NCI-H2029 (cell line): ENCODE measurements at places on chromosomes 4 and X.
A peak's percentile ranks its signal among the peaks of the same experiment; 100 is the strongest.

GRCh38 chr4:106314960-106315359, 1.0 kb downstream of the TBCK start:
- no peak for DNase-seq

DNA sequence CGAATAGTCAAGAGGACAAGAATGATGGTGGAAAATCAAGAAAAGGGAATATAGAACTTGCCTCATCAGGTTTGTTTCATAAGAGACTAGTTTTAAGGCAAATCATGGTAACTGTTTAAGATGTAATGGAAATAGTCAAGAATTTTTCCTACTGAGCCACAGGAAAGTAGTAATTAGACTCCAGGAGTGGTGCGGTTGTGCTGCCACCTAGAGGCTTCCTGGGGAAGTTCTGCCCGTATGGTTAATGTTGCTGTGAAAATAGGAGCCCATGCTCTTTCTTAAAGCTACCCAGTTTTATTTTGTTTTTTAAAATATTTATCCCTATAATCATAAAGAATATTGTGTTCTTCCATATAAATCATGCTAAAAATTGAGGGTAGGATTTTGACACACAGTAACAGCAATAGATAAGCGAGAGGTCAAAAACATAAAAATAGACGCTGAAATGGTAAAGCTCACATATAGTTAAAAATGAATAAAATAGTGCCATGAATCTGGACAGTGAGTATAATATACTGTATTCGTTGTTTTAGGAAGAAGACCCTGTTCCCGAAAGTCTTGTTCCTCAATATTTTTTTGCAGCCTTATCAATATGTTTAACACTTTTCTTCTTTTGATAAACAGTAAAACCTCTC, 87.0 kb downstream of the PHOX2B start:
- DNase-seq, result peak; percentile 48

GRCh38 chrX:39830414-39830813, 267.3 kb downstream of the BCOR start:
- DNase-seq, result no peak

DNA sequence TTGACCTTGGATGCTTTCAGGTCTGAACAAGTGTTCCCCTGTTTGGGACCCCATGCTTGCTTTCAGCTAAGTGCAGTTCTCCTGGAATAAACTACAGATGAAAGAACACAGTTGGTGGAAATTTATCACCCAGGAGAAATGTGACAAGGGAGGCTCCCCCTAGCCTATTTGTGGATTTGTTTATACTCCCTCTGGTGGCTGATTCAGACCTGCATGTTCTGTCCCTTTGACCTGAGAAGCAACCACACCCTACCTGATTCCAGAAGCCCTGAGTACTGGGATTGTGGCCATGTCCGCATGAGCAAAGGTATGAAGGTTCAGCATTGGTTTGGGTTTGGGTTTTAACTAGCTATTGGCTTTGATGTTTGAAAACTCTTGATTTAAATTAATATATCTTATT, 440.9 kb downstream of the MID1IP1 start:
- no peak for DNase-seq

GRCh38 chr4:80710748-80711451, 319.6 kb upstream of the BMP3 start:
- no peak for DNase-seq

DNA sequence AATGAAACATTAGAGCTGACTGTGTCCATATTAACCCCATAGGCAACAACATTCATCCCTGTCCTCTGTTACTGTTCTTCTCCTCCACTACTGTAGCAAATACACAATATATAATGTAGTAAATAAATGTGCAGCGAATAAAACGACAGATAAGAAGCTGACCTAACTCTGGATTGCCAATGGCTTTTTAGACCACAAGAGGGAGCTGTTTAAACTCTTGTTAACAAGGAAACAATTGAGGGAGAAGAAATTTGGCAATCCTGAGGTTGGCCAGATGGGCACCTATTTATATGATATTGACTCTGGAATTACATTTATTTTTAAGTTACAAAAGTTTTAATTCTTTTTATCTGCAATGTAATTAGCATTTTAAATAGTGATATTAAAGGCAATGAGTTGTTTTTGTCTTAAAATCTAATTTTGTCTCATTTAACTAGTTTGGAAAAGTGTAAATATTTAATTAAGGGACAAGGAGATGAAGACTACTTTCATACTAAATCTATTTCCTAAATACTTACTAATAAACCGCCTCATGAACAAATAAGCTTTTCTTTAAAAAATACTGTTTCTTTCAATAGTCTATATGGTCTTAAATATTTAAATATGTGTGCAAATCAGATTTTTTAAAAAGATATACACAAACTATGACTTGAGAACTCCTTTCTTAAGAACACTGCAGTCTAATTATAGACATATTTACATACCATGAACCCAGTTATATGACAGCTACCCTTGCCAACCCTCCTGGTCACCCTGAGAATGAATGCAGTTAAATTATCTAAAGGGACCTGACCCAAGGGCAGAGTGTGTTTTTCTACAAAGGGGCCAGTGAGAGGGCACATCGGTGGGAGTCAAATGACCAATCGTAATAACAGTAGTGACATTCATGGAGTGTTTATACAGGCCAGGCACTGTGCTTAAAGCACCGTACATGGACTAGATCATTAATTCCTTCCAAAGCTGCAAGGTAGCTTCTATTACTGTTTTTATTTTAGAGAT, 52.9 kb upstream of the HPF1 start:
- DNase-seq, result peak; percentile 40

- no peak for DNase-seq
Observed at GRCh38 chr4:174260099-174260498, 23.4 kb downstream of the FBXO8 start.

- no peak for DNase-seq
Observed at GRCh38 chr4:24559889-24560288, 24.5 kb downstream of the DHX15 start.

GRCh38 chr4:89506866-89507491, 199.4 kb upstream of the GPRIN3 start:
- DNase-seq, result no peak

DNA sequence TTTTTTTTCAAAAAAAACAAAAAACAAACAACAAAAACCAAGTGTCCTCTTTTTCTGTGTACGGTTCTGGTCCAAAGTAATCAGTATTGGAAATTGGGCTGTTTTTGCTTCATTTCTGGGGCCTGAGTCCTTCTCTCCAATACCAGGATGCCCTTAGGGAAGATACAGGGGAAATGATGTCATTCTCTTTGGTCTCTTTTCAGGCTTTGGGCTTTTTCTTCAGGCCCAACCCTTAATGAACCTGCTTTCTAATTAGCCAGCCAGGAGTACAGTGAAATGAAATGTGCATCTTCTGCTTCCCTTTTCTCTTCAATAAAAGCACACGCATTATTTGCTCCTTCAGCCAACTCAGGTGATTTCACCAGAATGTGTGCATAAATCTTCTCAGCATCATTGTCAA, 52.6 kb upstream of the RBPJ start:
- DNase-seq, result no peak

GRCh38 chrX:100410901-100411801, 1.1 kb upstream of the PCDH19 start:
- DNase-seq, result no peak

GRCh38 chrX:13123247-13123856, 78.9 kb upstream of the FAM9C start:
- DNase-seq, result no peak

GRCh38 chr4:151675411-151675971, 85.3 kb downstream of the GATB start:
- DNase-seq, result no peak

DNA sequence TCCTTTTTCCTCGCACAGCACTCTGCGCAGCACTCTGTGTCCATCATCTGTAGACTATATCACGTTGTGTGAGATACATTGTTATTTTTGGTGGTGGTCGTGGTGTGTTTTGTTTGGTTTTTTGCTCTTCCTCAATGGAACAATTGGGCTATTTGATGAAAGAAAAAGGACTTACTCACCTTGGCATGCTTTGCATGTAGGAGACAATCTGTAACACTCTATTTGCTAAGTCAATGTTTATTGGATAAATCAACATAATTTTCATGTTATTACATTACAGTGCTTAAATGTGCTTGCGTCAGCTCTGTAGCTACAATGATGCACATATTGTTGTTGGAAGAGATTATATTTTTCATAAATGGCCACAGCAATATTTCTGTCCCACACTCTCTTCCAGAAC, 12.5 kb upstream of the CD99 start:
- DNase-seq, result no peak

DNA sequence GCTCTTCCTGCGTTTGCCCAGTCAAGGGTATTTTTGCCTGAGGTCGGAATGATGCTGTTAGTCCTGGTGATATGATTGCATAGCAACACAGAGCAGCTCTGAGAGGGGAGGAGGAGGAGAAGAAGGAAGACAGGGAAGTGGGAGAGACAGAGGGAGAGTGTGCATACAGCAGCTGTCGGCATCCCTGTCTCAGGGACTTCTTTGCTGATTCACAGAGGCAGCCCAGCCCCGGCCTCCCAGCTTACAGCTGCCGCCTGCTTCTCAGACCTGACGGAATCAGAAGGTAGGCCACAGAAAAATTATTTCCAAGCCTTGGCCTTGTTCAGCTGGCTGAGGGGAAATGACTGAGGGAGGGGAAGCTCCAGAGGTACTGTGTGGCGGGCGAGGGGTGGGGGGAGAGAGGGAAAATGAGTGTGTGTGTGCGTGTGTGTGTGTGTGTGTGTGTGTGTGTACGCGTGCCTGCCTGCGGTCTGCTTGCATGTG, 319 bp downstream of the DRP2 start:
- DNase-seq, result no peak

GRCh38 chr4:155608225-155608885, 58.3 kb upstream of the GUCY1A1 start:
- DNase-seq, result no peak

GRCh38 chrX:52585892-52586291, 68.8 kb downstream of the SSX7 start:
- no peak for DNase-seq

DNA sequence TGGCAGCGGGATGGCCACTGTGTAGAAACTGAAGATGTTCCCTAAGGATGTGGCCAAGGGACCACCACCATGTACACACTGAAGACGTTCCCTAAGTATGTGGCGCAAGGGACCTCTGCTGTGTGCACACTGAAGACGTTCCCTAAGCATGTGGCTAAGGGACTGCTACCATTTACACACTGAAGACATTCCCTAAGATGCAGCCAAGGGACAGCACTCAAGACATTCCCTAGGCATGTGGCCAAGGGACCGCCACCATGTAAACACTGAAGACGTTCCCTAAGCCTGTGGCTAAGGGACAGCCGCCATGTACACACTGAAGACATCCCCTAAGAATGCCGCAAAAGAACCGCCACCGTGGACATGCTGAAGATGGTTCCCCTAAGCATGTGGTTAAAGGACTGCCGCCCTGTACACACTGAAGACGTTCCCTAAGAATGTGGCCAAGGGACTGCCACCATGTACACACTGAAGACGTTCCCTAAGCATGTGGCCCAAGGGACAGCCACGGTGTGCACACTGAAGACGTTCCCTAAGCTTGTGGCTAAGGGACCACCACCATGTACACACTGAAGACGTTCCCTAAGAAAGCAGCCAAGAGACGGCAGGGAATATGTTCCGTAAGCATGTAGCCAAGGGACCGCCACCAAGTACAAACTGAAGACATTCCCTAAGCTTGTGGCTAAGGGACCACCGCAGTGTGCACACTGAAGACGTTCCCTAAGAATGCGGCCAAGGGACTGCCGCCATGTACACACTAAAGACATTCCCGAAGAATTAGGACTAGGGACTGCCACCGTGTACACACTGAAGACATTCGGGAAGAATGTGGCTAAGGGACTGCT, 43.3 kb downstream of the DHRSX start:
- no peak for DNase-seq

DNA sequence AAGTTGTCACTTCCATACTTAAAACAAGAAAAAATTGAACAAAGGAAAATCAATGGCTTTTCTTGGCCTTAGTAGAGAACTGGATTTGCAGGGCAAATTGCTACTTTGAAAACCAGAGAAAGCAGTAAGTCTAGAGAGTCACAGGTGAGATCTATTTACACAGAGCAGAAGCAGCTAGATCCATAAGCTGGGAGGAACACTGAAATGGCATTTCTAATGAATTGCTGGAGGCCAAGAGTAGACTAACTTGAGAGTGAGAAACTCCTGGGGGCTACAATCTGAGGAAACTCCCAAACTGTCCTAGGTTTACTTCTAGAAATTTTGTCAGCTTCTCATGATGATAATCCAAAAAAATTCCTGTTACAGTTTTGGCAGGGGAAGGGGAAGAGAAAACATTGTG, 133.3 kb downstream of the SPCS3 start:
- no peak for DNase-seq

- no peak for DNase-seq
Observed at GRCh38 chr4:25939330-25939729, 25.3 kb downstream of the SMIM20 start.

GRCh38 chr4:112853662-112854256, 195.7 kb upstream of the ANK2 start:
- no peak for DNase-seq

- DNase-seq, result no peak
Observed at GRCh38 chrX:104566681-104567501, 892 bp downstream of the IL1RAPL2 start.

GRCh38 chrX:142095651-142096245, 109.3 kb downstream of the MAGEC2 start:
- no peak for DNase-seq

DNA sequence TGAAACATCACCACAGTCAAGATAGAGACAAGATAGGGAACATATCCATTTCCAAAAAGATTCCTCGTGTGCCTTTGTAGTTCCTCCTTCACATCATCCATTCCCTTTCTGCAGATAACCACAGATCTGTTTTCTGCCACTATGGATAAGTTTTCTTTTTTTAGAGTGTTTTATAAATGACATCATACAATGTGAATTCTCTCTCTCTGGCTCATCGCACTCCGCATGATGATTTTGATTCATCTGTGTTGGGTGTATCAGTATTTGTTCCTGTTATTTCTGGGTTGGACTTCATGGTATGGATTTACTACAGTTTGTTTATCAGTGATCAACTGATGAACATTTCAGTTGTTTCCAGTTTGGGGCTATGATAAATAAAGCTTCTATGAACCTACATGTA, 23.2 kb upstream of the ANXA3 start:
- no peak for DNase-seq

DNA sequence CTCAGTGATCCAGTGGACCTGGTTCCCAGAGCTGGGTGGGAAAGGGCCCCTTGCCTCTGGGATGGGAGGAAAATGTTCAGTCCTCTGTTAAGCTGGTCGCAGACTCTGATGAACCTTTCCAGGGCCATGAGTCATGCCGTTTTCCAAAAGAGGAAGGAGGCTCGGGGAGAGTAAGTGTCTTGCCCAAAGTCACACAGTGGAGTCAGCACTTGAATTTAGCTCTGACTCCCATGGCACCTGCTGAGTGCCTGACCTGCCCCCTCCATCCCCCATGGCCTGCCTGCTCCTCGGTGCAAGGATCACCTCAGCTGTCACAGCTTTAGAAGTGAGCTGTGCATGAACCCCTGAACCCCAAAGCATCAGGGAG, 14.0 kb upstream of the KIAA0232 start:
- no peak for DNase-seq

- no peak for DNase-seq
Observed at GRCh38 chr4:32133141-32133540, 1413.0 kb downstream of the PCDH7 start.

- peak; percentile 4 for DNase-seq
Observed at GRCh38 chrX:108199691-108200090, 108.1 kb downstream of the ATG4A start.
